ENCODE measurements at places on chromosomes 13 and 19.

DNA sequence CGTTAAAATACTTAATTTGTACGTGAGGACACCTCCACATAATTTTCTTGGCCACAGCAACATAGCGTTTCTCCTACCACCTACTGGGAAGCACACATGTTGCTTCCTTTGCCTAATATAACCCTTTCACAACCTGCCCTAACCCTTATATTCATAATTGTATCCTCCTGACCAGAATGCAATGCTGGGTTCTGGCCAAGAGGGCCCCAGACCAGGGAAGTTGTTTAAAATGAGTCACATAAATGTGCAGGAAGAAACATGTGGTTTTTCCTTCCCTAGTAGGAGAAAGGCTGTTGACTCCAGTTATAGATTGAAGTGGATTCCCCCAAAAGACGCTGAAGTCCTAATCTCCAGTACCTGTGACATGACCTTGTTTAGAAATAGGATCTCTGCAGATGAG, 187.3 kb downstream of the NUFIP1 start:
- no peak for DNase-seq

DNA sequence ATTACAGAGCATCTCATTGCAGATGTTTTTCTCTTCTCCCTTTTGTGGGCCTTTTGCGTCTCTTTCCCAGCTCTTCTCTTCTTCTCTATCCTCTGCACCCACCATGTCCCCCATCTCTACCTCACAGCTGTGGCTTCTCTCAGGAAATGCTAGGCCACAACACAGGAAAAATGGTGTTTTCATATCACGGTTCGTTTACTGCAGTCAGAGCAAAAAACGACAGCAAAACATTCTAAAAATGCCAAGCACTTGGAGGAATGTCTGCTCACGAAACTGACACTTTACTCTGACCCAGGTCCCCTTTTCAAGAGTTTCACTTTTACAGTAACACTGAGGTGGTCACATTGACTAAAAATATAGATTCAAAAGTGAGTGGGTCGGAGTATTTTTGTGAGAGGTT, 152.2 kb downstream of the DCT start:
- no peak for DNase-seq

GRCh38 chr19:43780706-43781525, at the start of gene KCNN4:
KCNN4 (minus strand) TSS chr19:43780973; CDS start chr19:43780861, 112 bp downstream.
- peak; percentile 37 for DNase-seq

DNA sequence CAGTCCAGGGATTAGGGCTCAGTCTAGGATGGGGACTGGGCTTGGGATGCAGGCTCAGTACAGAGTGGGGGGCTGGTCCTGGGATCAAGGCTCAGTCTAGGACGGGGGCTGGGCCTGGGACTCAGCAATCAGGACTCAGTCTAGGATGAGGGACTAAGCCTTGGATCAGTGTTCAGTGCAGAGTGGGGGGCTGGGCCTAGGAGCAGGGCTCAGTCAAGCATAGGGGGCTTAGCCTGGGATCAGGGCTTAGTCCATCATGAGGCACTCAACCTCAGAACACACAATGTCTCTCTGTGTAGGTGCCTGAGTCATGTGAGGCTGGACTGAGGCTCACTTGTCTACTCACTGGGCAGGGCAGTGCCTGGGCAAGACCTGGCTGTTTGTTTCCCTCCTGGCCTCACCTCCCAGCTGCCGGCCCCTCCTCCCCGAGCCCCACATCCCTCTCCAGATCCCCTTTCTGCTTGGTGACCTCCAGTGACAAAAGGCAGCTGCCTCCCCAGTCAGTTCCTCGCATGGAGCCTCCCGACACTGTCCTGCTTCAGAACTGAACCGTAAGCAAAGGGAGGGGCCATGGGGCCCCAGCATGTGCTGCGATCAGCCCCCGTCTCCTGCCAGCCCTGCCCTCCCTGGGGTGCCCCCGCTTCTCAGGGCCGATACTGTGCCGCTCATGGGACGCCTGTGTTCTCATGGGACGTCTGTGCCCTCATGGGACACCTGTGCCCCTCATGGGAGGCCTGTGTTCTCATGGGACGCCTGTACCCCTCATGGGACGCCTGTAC, 6.5 kb upstream of the S1PR4 start:
- DNase-seq, result no peak

GRCh38 chr19:35009424-35010415, 9.6 kb downstream of the GRAMD1A start:
- DNase-seq, result no peak

- no peak for DNase-seq
Observed at GRCh38 chr19:3336680-3337523, 29.5 kb upstream of the NFIC start.

DNA sequence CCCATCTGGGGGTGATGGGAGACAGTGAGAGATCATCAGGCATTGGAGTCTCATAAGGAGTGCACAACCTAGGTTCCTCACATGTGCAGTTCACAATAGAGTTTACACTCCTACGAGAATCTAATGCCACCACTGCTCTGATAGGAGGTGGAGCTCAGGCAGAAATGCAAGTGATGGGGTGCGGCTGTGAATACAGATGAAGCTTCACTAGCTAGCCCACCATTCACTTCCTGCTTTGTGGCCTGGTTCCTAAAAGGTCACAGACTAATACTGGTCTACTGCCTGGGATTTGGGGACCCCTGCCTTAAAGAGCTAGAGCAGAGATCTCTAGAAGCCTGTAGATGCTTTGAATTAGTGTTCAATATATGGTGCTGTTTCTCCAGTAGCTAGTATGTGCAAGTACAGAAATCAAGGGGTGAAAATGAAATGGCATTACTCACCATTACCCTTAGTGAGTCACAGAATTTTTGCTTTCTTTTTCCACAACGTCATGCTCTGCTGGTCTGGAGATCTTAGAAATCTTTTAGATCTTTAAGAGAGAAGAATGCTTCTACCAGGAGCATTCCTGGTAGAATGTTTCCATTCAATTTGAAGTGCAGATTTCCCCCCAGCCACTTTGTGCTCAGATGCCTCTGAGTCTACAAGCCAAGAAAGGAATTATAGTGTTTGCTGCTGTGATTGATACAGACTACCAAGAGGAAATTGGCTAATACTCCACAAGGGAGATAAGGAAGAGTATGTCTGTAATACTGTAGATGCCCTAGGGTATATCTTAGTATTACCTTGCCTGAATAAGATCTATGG, 2301.2 kb downstream of the PCDH9 start:
- DNase-seq, result no peak

GRCh38 chr19:17220207-17220758, 5.1 kb downstream of the USE1 start:
- DNase-seq, result no peak

DNA sequence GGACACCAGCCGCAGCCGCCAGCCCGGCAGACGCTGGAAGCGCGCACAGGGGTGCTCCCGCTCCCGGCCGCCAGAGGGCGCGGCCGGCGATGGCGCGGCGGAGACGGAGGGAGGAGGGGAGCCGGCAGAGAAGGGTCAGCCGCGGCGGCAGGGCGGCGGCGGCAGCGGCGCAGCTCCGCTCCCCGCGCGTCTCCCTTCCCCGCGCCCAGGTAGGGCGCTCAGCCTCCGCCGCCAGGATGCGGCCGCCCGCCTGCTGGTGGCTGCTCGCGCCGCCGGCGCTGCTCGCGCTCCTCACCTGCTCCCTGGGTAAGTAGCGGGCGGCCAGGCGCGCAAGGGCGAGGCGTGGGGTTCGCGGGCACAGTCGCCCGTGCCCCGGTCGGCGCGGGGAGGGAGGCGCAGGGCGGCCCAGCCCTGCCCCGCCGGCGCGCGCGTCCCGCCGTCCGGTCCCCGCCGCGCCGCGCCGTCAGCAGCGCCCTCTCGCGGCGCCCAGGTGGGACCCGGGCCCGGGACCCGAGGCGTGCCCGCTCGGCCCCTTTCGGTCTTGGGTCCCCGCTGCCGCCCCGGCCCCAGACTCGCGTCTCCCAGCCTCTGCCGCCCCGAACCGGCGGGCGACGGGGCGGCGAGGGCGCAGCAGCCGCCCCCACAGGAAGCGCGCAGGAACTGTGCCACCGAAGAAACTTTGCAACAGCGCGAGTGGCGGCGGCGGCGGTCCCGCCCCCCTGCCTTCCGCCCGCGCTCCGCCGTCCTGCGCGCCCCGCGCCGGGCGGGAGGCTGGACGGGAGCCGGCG, at the start of gene B3GLCT:
Gene B3GLCT, plus strand, starts transcription at position 127 of the 788 bp plus-strand sequence. Its CDS starts 110 bp downstream, at position 237.
- DNase-seq, result peak; percentile 65

DNA sequence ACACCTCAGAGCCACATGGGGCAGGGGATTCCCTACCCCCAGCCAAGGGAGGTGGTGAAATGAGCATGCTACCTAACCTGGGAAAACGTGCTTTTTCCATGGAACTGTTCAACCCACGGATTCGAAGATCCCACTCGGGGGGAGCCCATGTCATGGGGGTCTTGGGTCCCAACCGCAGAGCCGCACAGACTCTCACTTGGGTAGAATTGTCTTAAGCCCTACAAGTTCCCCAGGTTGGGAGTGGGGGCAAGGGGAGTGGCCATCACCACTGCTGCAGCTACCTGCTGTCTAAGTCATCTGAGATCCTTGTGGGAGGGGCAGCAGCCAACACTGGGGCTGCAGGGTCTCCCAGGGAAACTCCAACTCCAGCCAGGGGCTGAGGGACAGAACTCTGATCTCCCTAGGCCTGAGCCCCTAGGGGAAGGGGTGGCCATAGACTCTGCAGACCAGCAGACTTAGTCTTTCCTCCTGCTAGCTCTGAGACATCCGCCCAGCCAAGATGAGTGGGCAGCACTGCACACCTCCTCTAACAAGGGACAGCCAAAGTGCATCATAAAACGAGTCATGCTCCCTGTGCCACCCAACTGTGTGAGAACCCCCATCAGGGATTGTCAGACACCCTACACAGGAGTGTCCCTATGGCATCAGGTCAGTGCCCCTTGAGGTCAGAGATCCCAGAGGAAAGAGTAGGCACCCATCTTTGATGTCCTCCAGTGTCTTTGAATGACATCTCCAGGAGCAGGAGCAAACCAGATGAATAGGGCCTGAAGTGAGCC, 610.4 kb upstream of the SLITRK6 start:
- no peak for DNase-seq

DNA sequence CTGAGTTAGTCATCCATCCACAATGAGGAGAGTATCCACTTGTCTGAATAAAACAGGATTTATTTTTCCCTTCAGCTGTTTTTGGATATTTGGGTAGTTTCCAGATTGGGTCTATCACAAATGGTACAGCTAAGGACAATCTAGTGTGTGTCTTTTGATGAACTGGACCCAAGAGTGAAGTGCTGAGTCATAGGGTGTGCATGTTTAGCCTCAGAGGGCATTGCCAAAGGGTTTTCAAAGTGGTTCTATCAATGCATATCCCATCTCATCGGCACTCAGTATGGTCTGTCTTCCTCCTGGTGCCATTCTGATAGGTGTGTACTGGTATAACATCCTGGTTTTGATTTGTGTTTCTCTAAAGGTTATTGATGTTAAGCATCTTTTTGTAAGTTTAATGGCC, 62.3 kb downstream of the GSX1 start:
- no peak for DNase-seq

DNA sequence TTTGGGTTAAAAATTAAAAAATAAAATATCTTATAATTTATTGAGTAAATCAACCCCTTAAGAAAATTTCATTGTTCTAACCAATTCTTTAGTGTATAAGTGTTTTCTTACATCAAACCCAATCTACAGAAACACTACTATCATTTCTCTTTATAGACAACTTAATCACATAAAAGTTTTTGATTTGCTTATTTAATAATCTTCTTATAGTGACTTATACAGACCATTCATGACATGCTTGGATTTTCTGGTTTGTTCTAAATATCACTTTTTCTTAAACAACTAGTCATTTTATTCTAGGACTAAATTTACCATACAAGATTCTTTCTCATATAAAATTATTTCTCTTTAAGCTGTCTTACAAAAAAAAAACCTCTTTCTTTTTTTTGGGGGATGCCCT, 27.3 kb upstream of the ZSCAN5A start:
- no peak for DNase-seq

GRCh38 chr13:32254416-32254815, 60.7 kb downstream of the ZAR1L start:
- DNase-seq, result no peak

DNA sequence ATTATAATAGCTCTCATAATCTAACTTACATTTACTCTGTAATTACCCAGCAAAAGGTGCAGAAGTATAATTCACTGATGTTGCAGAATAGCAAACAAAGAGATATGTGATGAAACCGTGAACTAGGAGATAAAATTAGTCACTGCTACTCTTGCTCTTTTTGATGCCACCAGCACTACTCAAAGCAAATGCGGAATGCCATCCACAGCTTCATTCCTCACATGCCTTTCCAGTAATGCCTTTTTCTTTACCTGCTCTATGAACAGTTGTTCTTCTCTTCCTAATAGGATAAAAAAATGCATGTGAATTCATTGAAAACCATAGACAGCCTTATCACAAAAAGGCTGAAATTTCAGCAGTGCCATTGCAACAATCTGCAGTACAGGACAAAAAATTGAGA, 1129.5 kb downstream of the DIAPH3 start:
- no peak for DNase-seq

DNA sequence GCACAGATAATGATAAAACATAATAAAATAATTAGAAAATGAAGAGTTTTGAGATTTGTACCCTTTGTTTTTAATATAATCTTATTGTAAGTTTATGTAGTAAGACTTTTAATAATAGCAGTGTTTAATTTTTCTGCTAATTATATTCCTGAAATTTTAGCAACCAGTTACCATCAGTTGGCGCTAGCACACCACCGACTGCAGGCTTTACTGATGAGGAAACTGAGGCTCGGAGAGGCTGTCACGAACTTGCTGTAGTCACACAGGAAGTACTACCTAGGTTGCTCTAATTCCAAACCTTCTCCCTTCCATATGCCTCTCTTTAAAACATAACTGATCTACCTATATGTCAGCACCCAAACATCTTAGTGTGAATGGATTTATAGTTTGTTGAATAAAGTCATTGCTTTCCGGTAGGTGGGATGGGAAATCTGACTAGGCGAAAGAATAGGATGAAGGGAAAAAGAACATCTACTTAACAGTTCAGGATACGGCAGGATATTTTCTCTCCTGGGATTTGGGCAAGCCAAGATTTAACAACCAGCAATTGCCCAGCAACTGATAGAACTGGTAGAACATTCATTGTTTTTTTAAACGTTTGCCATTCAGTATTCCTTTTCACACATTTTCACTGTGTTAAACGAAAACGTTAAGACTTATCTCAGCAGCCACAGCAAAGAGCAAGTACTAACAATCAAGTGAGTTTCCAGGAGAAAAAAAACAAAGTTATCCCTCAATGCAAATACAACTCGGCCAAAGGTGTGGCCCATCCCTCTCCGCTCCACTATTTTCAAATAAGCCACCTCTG, 822 bp upstream of the RFXAP start:
- no peak for DNase-seq

GRCh38 chr13:43942286-43942685, 62.6 kb downstream of the LACC1 start:
- DNase-seq, result no peak

GRCh38 chr19:45250216-45250831, 747 bp upstream of the MARK4 start:
- DNase-seq, result no peak

DNA sequence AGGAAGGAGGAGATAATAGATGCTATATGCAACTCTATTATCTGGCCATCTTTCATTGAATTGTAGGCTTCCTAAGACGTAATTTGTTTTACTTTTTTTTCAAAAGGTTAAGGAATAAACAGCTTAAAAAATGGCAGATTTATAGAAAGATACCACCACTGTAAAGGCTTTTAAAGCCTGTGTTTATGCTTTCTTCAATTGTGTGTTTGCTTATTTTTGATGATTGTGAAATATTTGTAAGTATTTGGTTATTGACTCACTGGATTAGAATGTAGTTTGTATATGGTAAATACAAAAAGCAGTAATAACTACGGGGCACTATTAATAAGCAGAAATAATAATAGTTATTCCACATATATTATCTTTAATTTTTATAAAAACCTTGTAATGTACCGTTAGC, 437.9 kb downstream of the KLF5 start:
- DNase-seq, result no peak
